ENCODE measurements at places on chromosomes 3 and 15.

GRCh38 chr15:68560501-68561113, 18.2 kb upstream of the CORO2B start:
- DNase-seq: peak; percentile 67

DNA sequence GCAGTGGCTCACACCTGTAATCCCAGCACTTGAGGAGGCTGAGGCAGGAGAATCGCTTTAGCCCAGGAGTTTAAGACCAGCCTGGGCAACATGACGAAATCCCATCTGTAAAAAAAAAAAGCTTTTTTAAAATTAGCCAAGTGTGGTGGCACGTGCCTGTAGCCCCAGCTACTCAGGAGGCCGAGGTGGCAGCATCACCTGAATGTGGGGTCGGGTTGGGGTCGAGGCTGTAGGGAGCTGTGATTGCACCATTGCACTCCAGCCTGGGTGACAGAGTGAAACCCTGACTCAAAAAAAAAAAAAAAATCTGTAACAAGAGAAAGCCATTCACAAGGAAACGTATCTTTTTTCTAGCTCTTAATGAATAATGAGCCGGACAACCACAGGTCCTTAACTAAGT, 74.7 kb upstream of the DLG1 start:
- peak; percentile 28 for DNase-seq

DNA sequence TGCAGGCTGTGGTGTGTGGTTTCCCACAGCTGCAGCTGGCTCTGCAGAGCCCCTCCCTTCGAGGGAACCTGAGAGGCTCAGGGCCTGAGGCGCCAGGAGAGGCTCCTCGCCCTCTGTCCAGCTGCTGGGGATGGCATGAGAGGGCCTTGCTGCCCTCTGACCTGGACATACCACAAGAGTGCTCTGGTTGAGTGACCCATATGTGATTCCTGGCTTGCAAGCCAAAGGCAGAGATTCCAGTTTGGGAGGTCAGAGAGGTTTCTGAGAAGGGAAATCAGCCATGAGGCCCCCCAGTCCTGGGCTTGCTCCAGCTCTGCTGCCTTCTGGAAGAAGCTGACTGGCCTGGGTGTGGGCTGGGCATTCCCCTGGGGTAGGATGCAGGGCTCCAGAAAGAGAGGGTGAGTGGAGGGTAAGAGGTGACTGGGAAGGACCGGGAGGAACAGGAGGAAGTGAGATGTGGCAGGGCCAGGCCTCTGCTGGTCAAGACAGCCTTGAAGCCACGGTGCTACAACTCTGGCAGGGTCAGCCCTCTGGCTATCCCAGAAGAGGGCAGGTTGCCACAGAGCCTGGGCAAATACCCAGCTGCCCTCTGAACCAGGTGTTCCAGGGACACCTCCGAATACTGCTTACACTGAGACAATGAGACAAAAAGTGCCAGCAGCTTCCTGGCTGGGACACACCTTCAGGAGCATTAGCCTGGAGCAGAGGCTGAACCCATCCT, 16.0 kb upstream of the SRP14 start:
- peak; percentile 90 for DNase-seq

DNA sequence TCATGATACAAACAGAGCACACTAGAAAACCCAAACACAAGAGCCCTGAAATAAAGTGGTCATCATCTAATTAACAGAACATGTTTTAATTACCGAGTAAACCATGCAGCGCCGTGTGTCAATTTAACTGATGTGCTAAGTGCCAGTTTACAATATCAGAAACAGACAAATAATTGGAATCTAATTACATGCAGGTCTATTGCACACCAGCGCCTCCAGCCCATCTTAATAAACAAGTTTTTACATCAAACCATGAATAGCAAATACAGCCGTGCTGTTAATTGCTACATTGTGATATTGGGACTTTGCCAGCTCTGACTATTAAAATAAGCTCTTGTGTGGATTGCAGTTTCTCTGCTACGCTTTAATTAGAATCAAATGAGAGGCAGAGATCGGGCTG, 510.2 kb upstream of the MDFIC2 start:
- DNase-seq: no peak

DNA sequence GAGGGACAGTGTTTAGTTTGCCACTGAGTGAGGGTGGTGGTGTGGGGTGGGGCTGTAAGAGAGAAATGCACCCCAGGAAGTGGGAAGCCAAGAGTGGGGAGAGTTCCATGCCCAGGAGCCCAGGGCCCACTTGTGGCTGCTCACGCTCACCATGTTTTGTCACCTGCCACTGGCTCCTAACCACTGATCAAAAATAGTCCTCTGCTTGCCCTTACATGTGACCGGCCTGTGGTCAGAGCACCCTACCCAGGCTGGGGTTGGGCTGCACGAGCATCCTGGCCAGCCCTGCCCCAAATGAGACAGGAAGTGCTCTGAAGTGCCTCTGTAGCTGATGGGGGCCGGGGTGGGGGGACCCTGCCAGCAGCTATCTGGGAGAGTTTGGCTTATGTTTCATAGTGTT, 216.3 kb downstream of the RPLP1 start:
- peak; percentile 87 for DNase-seq

DNA sequence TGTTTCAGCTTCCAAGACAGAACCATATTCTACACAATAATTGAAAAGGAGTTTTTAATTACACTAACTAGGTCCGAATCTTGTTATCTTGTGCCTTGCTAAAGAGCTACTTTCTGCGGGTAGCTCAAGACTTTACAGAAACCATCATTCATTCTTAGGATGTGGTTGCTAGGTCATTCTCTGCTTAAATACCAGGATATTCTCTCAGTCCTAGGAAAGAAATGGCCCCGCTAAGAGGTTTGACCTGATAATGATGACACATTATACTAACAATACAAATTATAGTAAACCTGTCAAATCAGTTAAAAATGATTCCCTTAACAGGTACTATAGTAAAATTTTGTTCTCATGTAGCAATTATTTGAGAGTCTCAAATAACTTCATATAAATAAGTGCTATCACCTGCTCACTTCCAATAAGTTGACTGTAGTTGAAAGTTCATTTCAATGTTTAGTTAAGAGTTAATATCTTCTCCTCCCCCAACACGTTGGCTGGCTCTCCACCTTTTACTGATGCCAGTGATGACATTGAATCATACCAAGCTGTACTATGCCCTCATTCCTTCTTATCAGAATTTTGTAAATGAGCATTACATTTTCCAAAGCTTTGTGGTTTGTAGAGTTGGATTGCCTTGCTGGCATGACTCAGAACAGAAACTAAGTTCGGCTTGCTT, 3.6 kb upstream of the C3orf85 start:
- no peak for DNase-seq

GRCh38 chr3:52393959-52394670, 50.8 kb downstream of the SEMA3G start:
- peak; percentile 46 for DNase-seq

DNA sequence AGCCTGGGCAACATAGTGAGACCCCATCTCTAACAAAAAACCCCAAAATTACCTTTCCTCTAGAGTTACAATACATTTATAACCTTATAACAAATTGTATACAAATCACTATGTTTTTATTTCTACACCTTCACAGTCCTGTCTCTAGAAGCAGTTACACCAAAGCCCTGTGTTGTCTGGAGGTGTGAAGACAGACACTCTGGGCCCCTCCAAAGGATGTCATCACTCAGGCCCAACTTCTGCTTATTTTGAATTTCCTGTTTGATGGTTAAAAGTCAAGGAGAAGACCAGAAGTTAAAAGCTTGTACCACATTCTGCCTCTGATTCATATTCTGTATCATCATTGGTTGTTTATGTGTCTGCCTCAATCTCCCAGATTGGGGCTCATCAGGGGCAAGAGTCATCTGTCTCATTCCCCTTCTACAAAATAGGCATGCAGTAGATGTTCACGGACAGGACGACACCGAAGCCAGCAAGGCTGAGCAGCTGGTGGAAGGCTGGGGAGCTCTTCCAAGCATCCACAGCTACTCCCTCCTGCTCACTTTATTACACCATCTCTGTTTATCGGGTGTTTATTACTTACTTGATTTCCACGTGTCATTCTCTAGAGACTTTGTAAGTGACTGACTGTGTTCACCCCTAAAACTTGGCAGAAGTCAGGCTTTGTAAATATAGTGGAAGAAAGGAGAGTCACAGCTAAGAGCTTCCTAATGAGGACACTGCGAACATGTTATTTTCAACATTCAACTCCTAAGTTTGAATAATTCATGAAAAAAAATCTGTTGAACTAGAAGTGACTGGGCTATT, 136.8 kb upstream of the ANKRD28 start:
- no peak for DNase-seq

- no peak for DNase-seq
Measured at GRCh38 chr3:78402720-78403119, 1362.8 kb downstream of the ROBO2 start.

DNA sequence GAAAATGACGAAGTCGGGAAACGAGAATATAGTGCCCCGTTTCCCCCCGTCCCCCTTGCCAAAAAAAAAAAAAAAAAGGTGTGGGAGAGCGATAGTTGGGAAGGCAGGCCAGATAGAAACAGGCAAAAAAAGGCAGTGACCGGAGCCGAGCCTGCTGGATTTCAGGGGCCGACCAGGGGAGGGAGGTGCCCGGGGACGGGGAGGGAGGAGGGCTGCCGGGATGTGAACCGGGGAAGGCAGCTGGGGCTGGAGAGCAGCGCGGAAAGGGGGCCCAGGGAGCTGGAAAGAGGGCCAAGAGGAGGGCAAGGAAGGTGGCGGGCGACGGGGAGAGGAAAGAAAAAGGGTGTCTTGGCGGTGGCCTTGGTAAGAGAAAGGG, 837 bp downstream of the LRRN1 start:
- DNase-seq: peak; percentile 82

DNA sequence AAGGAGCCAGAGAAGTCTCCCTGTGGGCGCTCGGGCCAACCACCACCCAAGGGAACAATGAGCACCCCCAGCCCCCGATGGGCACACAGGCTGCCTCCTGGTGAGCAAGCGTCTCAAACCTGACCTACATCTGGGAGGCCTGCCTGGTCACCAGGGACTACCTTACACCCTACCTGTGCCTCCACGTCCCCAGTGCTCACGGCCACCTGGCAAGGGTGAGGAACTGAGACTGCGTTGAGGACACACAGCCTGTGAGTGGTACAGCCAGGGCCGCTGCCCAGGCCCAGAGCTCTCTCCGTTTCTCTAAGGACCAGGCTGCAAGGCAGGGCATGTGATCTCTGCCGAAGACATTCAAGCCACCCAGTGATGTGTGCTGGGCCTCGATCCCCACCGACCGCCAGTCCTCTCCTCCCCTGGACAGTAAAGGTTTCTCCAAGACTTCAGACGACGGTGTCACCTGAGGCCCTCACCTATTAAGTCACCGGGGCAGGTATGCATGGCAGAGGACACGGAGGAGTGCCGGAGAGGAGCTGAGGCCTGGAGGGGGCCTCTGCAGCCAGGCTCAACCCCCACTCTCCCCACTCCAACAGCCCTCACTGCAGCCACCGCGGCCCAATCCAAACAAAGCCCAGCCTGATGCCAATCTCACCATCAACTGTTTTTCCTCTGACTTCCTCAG, 2.8 kb downstream of the GOLGA8A start:
- DNase-seq: peak; percentile 75

GRCh38 chr3:43616034-43616433, 5.8 kb downstream of the ANO10 start:
- DNase-seq: no peak

DNA sequence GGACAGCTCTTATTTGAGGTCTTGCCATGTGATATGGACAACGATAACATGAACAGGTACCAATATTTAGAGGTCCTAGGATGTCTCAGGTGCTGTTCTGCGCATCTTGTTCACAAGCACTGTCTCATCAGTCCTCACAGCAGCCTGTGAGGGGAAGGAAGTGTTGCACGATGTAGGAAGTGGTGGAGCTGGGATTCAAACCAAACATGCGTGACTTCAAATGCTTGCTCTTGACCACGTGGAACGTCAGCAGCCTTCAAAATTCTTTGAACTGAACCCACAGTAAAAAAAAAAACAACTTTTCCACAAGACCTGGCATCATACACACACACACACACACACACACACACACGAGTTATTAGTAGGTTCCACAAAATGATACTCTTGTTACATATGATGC, 153.4 kb upstream of the SMAD3 start:
- DNase-seq: no peak

DNA sequence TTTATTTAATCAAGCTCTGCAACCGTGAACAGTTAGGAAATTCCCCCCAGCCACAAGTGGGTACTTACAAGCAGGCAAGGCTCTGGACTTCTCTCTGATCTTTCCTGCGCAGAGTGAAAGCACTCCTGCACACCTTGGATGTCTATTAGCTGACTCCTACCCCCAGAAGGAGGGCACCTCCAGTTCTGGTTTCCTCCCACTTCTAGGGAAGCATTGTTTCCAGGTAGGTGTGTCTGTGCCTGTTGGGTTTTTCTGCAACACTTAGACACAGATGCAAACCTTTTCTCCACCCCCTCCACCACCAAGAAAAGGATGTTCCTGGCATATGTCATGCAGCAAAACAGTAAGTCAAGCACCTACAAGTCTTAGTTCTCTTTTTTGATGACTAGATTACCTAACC, at the start of gene ZBED2:
Gene ZBED2 (minus strand): TSS at position 115 of the 400 bp plus-strand sequence. CDS start 1,145 bp downstream, outside the sequence.
- no peak for DNase-seq

GRCh38 chr3:59101231-59101736, 51.5 kb upstream of the CFAP20DC start:
- no peak for DNase-seq

- DNase-seq: no peak
Measured at GRCh38 chr3:132867956-132868355, 145.7 kb upstream of the NPHP3 start.

GRCh38 chr3:171566803-171567422, 106.7 kb upstream of the TNIK start:
- no peak for DNase-seq

DNA sequence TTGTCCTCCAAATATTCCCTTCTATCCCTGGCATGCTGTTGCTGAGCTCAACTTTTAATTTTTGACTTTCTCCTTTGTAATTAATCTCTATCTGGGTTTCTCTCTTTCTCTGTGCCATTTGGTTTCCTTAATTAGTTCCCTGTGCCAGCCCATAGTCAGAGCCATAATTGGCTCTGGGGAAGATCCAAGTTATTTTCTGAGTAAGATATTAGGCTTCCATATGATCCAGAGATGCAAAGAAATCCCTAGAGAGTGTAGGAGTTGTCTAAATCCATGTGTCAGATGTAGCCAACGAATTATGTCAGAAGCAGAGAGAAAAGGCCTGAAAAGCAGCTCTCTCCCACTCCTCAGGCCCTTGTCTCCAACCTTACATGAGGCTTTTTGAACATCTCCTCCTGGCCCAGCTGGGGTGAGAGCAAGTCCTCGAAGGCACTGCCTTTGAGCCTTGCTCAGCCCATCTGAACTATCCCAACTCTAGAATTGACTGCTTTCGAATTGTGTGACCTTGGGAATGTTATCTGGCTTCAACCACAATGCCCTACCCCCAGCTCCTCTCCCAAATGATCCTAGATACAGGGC, 46.4 kb downstream of the MOBP start:
- no peak for DNase-seq

DNA sequence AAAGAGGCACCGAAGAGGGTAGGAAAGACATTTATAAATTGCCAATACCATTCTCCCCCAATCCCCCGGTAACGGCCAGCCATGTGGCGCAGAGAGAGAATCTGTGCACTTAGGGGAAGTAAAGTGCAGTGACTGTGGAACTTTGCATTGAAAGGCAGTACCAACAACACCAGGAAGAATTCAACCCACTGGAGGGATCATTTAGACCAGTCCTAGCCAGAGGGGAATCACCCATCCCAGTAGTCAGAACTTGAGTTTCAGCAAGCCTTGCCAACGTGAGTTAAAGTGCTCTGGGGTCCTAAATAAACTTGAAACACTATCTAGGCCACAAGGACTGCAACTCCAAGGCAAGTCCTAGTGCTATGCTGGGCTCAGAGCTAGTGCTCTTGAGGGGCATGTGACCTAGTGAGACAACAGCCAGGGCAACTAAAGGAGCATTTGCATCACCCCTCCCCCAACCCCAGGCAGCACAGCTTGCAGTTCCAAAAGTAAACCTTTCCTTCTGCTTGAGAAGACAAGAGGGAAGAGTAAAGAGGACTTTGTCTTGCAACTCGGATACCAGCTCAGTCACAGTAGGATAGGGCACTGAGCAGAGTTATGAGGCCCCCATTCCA, 15.0 kb downstream of the CEP70 start:
- DNase-seq: no peak

All from spleen (tissue), 13 donors.